ENCODE measurements at places on chromosomes 1 and 21. TPM values are rescaled to one million over a fixed set of nuclear protein-coding genes. Genes with fewer than 3 reads are reported as not detected.

DNA sequence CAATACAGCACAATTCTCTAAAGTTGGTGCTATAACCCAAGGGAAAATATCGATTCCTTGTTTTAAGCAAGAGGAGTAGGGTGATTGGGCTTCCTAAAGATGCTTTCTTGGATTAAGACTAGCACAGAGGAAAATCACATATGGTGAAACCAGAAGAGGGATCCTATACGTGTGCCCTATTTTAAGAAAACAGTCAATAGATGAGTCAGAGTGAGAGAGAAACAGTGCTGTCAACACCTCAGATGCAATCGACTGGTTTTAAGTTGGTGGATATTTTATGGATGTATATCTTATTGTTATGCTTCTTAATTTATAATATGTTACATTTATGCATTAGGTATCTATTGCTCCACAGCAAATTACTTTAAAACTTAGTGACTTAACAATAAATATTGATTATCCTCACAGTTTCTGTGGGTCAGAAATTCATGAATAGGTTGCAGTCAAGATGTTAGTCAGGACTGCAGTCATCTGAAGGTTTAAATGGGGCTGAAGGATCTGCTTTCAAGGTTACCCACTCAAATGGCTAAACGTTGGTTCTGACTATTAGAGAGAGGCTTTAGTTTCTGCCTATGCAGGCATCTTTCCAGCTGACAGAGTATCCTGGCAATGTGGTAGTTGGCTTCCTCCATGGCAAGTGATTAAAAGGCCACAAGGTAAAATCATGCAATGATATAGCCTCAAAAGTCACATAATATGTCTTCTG lies 61.6 kb upstream of the DEPDC1 start:
- no peak overlapping the region for H3K4me3 ChIP-seq
- H3K27ac ChIP-seq, result no peak overlapping the region
- no peak for DNase-seq
- H3K4me1 ChIP-seq, result no peaks in the 10 kb centered on the region
- H3K36me3 ChIP-seq, result no peaks in the 10 kb centered on the region

DNA sequence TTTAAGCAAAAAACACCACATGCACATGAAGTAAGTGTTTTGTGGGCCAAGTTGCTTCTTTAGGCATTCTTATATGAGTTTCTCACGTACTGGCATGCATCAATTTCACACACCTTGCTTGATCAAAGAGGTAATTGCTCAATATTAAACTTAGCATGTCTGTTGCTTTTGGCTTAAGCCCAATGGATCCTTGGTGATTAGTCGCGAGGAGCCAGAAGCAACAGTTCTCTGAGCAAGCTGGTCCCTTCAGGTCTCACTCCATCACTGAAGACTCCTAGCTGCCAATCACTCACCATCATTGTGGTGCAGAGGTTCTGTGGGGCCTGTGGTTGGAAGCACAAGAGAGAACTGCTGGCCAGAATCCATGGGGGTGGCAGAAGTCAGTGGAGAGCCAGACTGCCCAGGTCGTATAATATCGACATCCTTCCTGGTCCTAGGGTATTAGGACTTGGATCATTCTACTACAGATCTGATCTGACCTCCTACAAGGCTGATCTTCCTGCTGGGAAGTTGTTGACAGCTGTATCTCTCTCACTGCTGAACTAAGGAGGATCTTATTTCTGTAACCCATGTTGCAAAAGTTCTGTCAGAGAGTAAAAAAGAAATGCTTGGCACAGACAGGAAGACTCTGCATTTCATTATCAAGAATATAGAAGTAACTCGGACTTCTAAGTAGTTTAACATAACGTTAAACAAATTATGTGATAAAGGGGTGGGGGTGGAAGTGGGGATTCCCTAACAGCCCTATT lies 140.5 kb downstream of the NTPCR start:
- H3K27me3 ChIP-seq, result no peaks in the 10 kb centered on the region
- no peak overlapping the region for H3K27ac ChIP-seq
- no peak overlapping the region for H3K4me3 ChIP-seq
- no peaks in the 10 kb centered on the region for H3K4me1 ChIP-seq
- no peak for DNase-seq
- peaks cover 42% of the 10 kb centered on the region for H3K36me3 ChIP-seq

- no peak overlapping the region for H3K27ac ChIP-seq
- H3K4me1 ChIP-seq, result no peaks in the 10 kb centered on the region
- DNase-seq, result no peak
- no peak overlapping the region for H3K4me3 ChIP-seq
Observed at GRCh38 chr1:175088525-175088951, 20.9 kb downstream of the TNN start.

GRCh38 chr1:89923517-89923916 lies 71.4 kb upstream of the ZNF326 start:
- H3K4me3 ChIP-seq, result no peak overlapping the region
- no peak for DNase-seq
- peaks cover 28% of the 10 kb centered on the region for H3K36me3 ChIP-seq
- H3K27ac ChIP-seq, result no peak overlapping the region
- H3K27me3 ChIP-seq, result no peaks in the 10 kb centered on the region

HLX gene
- not detected for total RNA-seq

CHI3L1 gene
- not detected for total RNA-seq

GRCh38 chr1:171084091-171084490 lies 6.6 kb upstream of the FMO3 start:
- H3K27me3 ChIP-seq, result peaks cover 9% of the 10 kb centered on the region
- no peak overlapping the region for H3K27ac ChIP-seq
- no peaks in the 10 kb centered on the region for H3K36me3 ChIP-seq
- no peak overlapping the region for H3K4me3 ChIP-seq

CTSS gene
- total RNA-seq, result 39.4 TPM

- H3K4me1 ChIP-seq, result no peaks in the 10 kb centered on the region
- peaks cover 3% of the 10 kb centered on the region for H3K27me3 ChIP-seq
- H3K36me3 ChIP-seq, result no peaks in the 10 kb centered on the region
- no peak for DNase-seq
Observed at GRCh38 chr1:15026117-15026489, 127.4 kb upstream of the TMEM51 start.

DNA sequence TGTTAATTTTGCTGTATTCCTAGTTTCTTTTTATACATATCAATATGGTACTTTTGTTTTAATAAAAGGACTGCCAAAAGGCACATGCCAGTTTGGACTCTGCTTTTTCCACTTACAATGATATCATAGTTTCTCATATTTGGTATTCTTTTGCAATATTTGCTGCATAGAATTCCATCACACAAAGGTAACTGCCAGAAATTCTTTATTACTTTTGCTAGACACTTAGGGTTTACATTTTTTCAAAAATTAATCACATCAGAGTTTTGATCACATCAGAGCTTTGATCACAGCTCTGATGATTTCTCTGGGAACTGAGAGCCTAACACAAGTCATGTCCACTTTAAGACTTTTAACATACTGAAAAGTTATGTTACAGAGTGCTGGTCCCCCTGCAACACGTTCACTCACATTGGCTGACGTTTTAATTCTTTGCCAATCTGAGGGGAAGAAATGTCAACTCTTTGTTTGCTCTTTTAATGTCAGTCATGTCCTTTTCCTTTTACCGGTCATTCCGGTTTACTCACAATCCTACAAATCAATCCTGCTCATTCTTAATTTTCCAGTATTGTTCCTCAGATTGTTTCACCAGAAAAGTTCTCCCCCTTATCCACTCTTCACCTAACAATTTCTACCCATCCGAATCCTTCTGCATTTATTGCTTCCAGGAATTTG lies 1.1 kb upstream of the CD46 start:
- peaks cover 48% of the 10 kb centered on the region for H3K4me1 ChIP-seq
- peak overlapping the region; percentile 94 for H3K4me3 ChIP-seq
- H3K36me3 ChIP-seq, result no peaks in the 10 kb centered on the region
- H3K27me3 ChIP-seq, result no peaks in the 10 kb centered on the region

- no peaks in the 10 kb centered on the region for H3K27me3 ChIP-seq
- DNase-seq, result no peak
- no peak overlapping the region for H3K4me3 ChIP-seq
Observed at GRCh38 chr1:81920245-81920740, 119.6 kb downstream of the ADGRL2 start.

DNA sequence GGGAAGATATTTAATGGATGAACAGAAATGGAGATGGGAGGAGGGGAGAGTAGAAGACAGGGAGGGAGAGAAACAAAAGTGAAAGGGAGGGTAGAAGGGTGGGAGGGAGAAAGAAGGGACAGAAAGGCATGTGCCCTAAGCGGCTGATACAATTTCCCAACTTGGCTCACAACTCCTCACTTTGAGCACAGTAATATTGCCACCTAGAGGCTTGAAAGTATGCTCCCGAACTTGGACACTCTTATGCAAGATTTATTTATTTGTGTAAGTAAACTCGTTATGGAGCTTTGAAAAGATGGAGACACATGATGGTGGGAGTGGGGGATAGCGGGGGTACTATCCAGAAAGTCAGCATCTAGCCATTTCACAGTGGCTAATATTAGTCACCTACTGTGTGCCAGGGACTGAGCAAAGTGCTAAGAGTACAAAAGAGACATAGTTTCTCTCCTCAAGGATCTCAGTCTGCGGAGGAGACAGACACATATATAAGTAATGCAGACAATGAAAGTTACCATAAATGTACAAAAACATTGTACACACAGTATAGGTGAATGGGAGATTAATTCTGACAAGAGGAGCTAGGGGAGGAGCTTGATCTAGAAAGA lies 189.7 kb downstream of the SEC16B start:
- no peak for DNase-seq
- no peaks in the 10 kb centered on the region for H3K27me3 ChIP-seq
- H3K4me1 ChIP-seq, result no peaks in the 10 kb centered on the region
- no peak overlapping the region for H3K4me3 ChIP-seq

RAP1GAP gene
- total RNA-seq, result 1.7 TPM

VWA1 gene
- total RNA-seq, result 0.69 TPM

EIF3I gene
- 299 TPM for total RNA-seq

KCNJ9 gene
- total RNA-seq, result not detected

BTG3 gene
- 44.1 TPM for total RNA-seq

CFAP141 gene
- total RNA-seq, result not detected

DNA sequence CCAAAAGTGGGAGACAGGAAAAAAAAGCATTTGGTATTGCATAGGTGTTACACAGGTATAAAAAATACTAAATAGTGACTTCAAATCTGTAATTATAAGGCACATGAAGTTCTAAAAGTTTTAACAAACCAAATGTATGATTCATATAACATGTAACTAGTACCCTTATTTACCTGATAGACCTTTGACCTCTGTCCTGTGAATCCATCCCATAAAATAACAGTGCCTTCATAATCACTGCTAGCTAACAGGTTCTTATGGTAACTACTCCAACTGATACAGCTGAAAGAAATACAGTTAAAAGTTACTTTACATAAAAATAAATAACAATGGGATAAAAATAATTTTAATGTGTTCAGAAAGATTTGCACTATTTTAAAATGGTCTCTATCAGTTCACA lies 163.5 kb downstream of the COP1 start:
- no peak overlapping the region for H3K27ac ChIP-seq
- no peaks in the 10 kb centered on the region for H3K27me3 ChIP-seq
- peaks cover 29% of the 10 kb centered on the region for H3K36me3 ChIP-seq
- H3K4me1 ChIP-seq, result peaks cover 2% of the 10 kb centered on the region
- no peak for DNase-seq

CCNL2 gene
- 96.0 TPM for total RNA-seq

XCL1 gene
- total RNA-seq, result 1.2 TPM

DNA sequence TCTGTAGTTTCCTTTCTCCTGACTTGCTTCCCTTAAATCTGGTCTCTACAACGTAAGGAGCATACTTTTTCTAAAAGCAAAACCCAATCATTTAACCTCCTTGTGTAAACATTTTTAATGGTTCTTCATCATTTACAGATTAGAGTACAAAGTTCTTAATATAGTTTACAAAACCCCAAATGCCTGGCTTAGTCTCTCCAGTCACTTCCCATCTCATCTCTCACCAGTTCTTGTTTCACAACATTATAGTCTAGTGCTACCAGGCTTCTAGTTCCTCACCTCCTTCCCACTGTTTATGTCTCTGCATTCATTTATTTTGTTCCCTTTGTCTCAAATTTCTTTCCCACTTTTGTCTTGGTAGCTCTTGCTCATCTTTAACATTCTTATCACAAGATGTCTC lies 168.4 kb downstream of the FASLG start:
- H3K4me3 ChIP-seq, result no peak overlapping the region
- H3K27me3 ChIP-seq, result peaks cover 8% of the 10 kb centered on the region
- no peak for DNase-seq
- H3K27ac ChIP-seq, result no peak overlapping the region

DNA sequence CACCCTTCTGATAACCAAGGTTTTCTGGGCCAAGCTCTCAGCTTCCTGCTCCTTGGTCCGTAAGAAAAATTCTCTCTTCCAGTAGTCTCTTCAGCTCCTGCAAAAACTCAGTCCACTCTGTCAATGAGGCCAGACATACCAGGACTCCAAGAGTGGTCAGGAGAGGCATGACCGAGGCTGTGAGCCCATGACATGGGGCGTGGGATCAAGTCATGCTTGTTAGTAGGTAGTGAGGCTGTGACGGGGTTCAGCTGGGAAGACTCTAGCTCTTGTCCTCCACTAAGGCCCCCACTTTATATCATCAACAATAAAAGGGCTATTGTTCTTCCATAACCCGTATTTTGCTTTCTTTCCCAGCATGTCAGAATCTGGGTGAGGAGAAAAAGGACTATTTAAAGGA lies 10.1 kb upstream of the HCRTR1 start:
- no peak overlapping the region for H3K4me3 ChIP-seq
- peaks cover 6% of the 10 kb centered on the region for H3K27me3 ChIP-seq
- H3K36me3 ChIP-seq, result no peaks in the 10 kb centered on the region
- DNase-seq, result no peak

GRCh38 chr1:25874635-25875153 lies 814 bp downstream of the PAQR7 start:
- H3K4me3 ChIP-seq, result peak overlapping the region; percentile 82
- no peak for DNase-seq
- peaks cover 6% of the 10 kb centered on the region for H3K4me1 ChIP-seq
- no peak overlapping the region for H3K27ac ChIP-seq

DNA sequence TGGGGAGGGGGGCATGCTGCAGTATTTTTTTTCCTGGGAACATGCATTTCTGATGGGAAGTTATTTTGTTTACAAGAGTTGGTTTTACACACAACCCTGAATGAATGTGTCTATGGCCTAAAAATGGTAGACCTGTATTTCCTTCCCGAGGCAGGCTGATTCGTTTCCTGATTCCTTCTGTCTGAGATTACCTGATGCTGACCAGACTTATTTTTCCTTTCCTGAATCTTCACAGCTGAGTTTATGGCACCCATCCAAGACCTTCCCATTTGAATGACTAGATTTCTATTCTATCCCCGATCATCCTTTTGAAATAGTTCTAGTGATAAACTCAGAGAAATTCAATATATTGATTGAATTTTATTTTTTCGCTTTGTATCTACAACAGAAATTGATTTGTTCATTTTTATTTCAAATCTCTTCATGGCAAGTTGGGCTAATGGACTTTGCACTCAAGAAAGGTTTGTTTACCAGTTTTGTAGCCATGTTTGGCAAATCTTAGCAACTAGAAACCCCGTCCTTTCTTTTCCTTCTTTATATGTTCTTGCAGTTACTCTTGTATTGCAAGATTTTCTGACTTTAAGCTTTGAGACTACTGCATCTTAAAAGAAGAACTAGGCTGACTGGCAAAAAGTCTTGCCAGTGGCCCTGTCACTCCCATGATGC lies 15.9 kb upstream of the PLEKHM2 start:
- no peaks in the 10 kb centered on the region for H3K4me1 ChIP-seq
- no peak for DNase-seq
- H3K27me3 ChIP-seq, result no peaks in the 10 kb centered on the region
- H3K27ac ChIP-seq, result peak overlapping the region; percentile 36
- no peaks in the 10 kb centered on the region for H3K36me3 ChIP-seq

Data from activated CD4-positive, alpha-beta memory T cell treated with anti-CD3 and anti-CD28 coated beads for 36 hours (primary cell).